NCI-H2081 (cell line): ENCODE measurements at places on chromosomes 6 and 20.

DNA sequence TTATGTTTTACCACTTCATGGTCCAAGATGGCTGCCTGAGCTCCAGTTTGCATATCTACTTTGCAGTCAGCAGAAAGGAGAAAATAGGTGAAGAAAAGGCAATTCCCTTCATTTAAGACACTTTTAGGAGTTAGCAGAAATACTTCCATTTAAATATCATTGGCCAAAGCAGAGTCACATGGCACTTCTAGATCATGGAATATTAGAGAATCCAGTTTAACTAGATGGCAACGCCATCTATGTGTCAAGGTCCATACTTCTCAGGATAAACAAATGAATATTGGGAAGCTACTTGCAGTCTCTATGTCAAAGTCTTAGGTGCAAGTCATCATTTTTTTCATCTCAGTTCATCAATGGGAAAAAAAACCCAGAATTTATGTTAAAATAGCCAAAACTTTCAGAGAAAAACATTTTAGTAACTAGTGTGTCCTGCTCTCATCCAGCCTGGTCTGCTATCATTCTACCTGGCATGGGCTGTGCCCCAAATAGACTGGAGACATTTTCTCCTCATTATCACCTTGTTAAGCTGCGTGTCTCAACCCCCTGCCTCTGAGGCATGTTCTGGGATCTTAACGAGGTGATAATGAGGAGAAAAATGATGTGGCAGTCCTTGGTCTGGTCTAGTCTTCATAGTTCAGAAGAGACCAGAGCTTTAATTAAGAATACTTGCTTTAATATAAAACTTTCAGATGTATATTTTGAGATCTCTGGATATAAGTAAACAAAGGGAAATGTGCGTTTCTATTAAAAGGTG lies 227.3 kb downstream of the TBX18 start:
- DNase-seq: no peak

DNA sequence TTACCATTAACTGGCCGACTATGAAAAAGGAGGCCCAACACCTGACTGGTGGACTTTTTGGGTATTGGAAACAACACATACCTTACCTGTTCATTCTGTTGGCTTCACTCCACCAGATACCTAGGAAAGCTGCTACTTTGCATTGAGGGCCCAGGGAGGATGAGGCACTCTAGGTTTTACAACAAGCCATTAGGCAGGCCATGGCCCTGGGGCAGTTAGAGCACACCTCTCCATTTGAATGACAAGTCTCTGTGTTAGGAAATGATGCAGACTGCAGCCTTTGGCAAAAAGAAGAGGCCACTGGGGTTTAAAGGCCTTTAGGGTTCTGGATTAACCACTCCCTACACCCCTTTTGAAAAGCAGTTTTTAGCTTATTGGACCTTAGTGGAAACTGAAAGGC lies 144.3 kb downstream of the OR2B2 start:
- no peak for DNase-seq

DNA sequence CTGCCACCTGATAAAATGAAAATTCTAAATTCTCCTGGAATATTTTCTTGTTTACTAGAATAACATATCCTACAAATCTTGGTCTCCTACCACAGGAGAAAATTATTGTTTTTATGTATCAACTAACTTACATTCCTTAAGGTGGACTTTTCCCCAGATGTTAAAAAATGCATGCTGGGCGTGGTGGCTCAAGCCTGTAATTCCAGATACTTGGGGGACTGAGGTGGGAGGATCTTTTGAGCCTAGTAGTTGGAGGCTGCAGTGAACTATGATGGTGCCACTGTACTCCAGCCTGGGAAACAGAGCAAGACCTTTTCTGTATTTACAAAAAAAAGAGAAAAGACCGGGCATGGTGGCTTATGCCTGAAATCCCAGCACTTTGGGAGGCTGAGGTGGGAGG lies 27.9 kb upstream of the TFAP2C start:
- DNase-seq: no peak

GRCh38 chr6:97449444-97449966 lies 166.5 kb upstream of the MMS22L start:
- DNase-seq: no peak

- DNase-seq: peak; percentile 79
These were observed 97.8 kb downstream of the ANKS1A start for GRCh38 chr6:34986845-34987246.

- DNase-seq: no peak
These were observed 70.5 kb upstream of the TNFRSF21 start for GRCh38 chr6:47380251-47380650.

DNA sequence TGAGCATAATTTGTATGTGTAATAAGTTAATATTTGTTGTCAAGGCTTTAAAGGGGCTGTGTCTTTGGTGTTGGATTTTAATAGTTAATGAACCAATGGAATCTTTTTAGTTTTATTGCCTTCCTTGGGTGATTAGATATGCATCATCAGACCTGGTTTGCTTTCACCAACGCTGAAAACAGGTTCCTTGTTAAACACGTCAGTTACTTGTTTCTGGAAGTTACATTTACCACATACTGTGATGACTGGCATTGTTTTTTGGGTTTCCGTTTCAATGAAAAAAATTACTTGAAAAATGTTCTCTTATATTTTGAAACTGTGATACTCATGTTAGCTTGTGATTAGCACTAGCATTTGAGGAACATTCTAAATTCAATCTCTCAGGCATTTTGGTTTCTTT lies 58.6 kb upstream of the RNF144B start:
- DNase-seq: no peak

DNA sequence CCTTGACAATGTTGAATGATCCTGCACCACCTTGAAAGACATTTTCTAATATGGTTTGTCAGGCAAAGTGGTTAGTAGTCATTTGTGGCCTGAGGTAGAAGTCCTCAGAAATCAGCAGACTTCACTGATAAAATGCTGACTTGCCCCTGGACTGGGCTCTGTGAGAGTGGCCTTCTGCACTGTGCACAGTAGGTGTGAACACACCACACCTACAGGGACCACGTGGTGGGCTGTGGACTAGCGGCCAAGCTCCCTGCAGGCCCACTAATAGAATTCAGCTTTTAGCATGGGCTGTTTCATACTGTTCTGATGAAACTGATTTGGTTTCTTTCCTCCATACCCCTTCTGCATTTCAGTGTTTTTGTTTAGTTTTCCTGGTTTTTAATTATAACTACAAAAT lies 7.3 kb downstream of the BPHL start:
- no peak for DNase-seq

GRCh38 chr20:30500829-30501440 lies 756.5 kb upstream of the DEFB115 start:
- no peak for DNase-seq

DNA sequence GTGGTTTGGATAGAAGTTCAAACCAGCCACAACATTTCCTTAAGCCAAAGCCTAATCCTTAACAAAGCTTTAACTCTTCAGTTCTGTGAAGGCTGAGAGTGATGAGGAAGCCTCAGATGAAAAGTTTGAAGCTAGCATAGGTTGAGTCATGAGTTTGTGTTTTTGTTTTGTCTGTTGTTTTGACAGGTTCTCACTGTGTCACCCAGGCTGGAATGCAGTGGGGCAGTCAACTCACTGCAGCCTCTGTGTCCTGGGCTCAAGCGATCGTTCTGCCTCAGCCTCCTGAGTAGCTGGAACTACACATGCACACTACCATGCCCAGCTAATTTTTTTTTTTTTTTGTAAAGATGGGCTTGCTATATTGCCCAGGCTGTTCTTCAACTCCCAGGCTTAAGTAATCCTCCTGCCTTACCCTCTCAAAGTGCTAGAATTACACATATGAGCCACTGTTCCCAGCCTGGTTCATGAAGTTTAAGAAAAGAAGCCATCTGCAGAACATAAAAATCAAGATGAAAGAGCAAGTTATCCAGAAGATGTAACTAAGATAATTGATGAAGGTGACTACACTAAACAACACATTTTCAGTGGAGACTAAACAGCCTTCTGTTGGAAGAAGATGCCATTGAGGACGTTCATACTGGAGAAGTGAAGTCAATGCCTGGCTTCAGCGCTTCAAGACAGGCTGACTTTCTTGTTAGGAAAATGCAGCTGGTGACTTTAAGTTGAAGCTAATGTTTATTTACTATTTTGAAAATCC lies 96.2 kb downstream of the SMAP1 start:
- DNase-seq: no peak

DNA sequence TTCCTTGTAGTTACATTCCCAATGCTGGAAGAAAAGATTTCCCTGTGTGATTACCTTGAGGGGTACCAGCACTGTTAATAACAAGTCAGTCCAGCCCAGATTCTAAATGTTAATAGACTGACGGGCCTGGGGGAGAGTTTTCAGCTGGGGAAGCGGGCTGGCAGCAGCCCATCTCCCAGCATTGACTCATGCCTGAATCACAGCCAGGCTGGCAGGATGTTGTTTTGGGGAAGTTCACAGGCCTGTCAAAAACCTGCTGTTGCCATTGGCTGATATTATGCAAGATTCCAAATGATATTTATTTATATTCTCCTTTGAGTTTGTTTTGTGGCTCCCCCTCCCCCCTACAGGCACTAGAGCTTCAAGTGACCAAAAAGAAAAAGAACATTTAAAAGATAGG lies 213.9 kb upstream of the CNR1 start:
- no peak for DNase-seq
